ENCODE measurements at places on chromosomes 7 and 10. TPM values are rescaled to one million over a fixed set of nuclear protein-coding genes. Genes with fewer than 3 reads are reported as not detected.

SLC29A4 gene
- total RNA-seq = 0.44 TPM

GRCh38 chr7:97731736-97732564 is at the start of gene TAC1:
TAC1 (plus strand) TSS chr7:97732086; CDS start chr7:97732613, 527 bp downstream.
- no peak for DNase-seq

DNA sequence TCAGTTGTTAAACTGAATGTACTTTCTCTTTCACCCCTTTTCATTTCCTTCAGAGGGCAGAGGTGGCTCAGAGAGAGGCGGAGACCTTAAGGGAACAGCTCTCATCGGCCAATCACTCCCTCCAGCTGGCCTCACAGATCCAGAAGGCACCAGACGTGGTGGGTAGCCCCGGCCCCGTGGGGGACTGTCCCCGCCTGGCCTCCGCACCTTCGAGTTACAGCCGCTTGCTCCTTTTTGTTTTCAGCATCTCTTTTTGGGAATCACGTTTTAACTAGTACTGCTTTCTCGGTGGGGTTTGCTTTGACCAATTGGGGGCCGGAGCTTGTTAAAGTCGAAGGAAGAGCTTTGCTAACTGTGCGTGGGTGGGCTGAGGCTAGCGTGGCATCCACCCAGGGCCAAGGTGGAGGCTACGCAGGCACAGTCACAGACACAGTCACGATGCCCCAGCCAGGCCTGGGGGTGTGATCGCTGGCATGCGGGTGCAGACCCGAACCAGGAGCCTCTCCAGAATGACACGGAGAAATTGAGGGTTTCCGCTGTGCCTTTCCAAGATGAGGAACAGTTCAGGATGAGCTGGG is 116.2 kb upstream of the SH2B2 start:
- no peak for DNase-seq

COL1A2 gene
- not detected for total RNA-seq

GRCh38 chr10:76727038-76727437 is 910.6 kb downstream of the KCNMA1 start:
- DNase-seq = no peak

GRCh38 chr7:150476819-150477631 is 26.6 kb downstream of the GIMAP8 start:
- DNase-seq = no peak

ANXA8L1 gene
- total RNA-seq = not detected

PRF1 gene
- 5.8 TPM for total RNA-seq

TFR2 gene
- total RNA-seq = 25.0 TPM

DNA sequence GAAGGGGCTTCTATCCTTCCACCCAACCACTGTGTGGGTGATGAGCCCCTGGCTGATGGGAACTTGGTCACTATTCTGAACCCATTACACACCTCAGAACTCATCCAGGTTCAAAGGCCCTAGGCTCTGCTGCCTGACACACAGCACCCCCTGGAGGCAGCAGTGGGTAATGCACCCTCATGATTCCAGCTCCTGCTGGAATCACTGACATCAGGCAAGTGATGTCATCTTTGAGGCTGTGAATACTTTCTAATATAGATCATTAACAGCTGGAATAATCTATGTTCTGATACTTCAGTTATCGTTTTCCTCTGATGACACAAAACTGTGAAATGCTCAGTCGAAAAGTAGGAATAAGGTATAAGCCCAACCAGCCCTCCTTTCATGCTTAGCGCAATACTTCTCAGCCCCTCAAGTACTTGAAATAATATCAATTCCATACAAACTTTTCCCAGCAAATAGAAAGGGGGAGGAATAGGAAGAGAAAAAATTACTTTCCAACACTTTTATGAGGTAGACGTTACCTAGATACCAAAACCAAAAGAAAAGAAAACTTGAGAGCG is 7.5 kb upstream of the RBP3 start:
- DNase-seq = peak; percentile 45

DNA sequence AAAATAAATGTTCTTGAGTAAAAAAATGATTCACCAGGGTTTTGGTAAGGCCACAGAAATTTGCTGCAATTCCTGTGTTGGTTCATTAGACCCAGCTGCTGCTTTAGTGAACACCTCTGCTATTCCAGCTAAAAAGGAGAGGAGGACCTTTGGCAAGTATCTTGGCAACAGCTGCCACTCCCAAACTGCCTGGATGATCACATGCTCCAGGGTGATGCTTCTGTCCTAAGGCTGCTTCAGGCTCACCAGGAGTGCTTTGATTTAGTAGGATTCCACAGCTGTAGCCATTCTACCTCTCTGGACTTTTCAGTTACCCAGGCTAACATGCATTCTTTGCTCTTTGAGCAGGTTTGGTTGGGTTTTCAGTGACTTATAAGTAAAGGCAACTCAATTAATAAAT is 82.6 kb upstream of the NPVF start:
- DNase-seq = no peak

SORCS3 gene
- not detected for total RNA-seq

DNA sequence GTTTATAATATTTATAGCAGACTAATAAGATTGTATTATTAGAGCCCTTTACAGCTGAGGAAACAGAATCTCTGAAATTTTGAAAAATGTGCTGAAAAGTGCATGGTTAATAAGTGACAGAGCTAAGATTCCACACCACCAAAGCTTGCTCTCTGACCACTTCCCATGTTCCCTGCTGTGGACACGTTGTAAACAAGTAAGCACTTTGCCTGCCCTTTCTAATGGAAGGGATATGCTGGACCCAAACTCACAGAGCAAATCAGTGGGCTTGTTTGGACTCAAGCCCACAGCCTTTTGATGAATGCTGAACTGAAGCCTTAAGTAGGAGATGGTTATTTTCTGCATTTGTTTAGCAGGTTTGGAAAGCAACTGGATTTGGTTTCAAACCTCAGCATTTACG is 214.0 kb upstream of the TMEM72 start:
- no peak for DNase-seq

DNA sequence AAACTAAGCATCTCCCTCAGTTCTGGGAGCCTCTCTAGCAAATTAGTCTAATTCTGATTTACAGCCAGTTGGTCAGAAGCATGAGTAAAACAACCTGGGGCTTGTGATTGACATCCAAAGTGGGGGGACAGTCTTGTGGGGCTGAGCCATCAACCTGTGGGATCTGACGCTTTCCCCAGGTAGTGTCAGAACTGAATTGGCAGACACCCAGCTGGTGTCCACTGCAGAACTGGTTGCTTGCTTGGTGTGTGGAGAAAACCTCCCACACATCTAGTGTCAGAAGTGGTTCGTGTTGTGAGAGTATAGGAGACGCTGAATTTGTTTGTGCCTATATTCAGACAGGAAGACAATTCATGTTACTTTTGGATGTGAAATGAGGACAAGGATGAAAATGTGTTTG is 92.2 kb upstream of the PDCD4 start:
- DNase-seq = no peak
